ENCODE measurements at places on chromosomes 3 and 15.

- no peak for DNase-seq
Measured at GRCh38 chr3:56131974-56132590, 336.2 kb downstream of the ERC2 start.

GRCh38 chr3:59483191-59483590, 433.4 kb upstream of the CFAP20DC start:
- no peak for DNase-seq

- DNase-seq: no peak
Measured at GRCh38 chr15:71325481-71325880, 210.2 kb downstream of the THSD4 start.

- no peak for DNase-seq
Measured at GRCh38 chr3:107235193-107235927, 141.9 kb upstream of the CCDC54 start.

GRCh38 chr3:143166376-143166775, 46.8 kb downstream of the CHST2 start:
- DNase-seq: no peak

DNA sequence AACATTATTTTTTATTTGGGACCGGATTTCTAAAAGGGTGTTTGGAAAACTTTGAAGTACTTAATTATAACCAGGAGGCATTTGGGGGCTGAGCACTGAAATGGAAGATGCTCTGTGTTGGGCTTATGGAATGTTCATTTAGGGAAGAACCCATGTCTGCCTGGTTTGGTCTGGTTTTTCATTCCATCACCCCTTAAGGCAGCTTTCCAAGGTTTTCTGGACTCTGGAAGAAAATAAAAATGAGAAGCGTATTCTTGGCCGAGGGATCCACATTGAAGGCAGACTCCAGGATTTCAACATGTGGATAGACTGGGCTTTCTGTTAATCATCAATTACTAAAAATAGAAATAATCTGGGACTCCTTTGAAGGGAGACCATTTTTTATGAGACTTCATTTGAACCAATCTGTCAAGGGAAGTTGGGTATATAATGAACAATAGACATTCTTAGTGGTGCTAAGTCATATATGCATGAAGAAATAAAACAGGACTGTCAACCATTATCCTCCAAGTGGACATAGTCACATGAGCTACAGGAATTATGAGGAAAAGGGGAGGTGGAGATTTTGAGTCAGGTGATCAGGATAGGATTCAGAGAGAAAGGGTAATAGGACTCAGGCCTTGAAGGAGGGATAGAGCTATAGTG, 270.5 kb upstream of the ADAMTS9 start:
- no peak for DNase-seq

- DNase-seq: no peak
Measured at GRCh38 chr15:88799341-88799740, 3.9 kb upstream of the ACAN start.

GRCh38 chr15:77632534-77633133, at the start of gene LINGO1:
TSS of gene LINGO1 (minus strand) at chr15:77632912. CDS start at chr15:77632315, 597 bp downstream.
- DNase-seq: no peak

DNA sequence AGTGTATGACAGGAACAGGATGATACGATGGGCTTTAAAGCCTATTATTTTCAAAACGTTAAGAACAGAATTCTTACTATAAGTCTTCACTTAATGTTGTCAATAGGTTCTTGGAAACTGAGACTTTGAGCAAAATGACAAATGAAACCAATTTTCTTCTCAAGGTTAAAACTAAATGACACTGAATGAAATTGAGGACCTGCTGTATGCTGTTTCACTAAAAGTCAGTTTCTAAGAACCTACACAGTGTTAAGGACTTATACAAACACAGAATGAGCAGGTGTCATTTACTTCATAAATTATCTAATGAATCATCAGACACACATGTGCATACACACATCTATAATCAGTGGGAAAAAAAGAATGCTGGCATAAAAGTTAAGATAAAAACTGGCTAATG, 106.9 kb downstream of the RFTN1 start:
- DNase-seq: no peak

- peak; percentile 3 for DNase-seq
Measured at GRCh38 chr3:40770061-40770460, 245.3 kb downstream of the ZNF621 start.

DNA sequence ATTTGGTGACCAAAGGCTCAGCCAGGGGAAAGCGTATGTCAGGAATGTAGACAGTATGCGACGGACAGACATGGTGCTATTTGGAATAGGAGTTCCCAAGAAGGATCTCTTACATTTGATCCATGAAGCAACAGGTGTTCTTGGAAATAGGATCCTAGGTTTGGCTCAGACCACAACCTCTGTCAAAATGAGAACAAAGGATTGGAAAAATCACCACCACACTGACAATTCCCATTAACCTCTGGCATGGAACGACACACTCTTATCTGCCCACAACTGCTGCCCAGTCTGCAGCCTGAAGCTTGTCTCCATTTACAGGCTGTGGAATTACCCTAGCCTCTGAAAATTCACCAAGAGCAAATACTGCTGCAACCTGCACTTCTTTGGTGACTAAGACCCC, 33.6 kb upstream of the LRRN1 start:
- DNase-seq: no peak

- no peak for DNase-seq
Measured at GRCh38 chr15:57143511-57144078, 225.2 kb downstream of the TCF12 start.

GRCh38 chr3:2517500-2518172, 419.0 kb downstream of the CNTN4 start:
- no peak for DNase-seq

DNA sequence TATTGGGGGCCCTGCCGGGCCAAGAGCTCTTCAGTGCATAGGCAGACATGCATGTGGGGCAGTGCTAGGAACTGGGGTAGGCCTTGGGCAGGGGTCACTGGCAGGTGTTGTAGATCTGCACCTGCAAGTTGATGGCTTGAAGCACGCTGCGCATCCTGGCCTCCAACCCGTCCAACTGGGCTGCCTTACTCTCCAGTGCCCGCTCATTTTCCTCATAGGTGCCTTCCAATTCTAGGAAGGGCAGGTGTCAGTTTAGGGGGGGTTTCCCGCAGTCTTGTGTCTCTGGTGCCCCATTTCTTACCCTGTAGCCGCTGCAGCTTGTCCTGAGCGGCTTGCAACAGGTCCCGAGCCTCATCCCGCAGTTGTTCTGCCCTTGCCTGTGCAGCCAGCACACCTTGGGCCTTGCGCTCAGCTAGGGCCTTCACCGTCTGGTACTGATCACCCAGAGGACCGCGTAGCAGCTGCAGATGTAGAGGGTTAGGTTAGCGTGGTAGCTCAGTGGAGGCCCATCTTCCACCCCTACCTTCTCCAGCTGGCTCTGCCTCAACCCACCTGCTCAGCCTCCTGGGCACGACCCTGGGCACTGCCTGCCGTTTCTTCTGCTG, 611 bp upstream of the USP19 start:
- no peak for DNase-seq

- no peak for DNase-seq
Measured at GRCh38 chr3:3189102-3189727, 9.7 kb upstream of the CRBN start.

DNA sequence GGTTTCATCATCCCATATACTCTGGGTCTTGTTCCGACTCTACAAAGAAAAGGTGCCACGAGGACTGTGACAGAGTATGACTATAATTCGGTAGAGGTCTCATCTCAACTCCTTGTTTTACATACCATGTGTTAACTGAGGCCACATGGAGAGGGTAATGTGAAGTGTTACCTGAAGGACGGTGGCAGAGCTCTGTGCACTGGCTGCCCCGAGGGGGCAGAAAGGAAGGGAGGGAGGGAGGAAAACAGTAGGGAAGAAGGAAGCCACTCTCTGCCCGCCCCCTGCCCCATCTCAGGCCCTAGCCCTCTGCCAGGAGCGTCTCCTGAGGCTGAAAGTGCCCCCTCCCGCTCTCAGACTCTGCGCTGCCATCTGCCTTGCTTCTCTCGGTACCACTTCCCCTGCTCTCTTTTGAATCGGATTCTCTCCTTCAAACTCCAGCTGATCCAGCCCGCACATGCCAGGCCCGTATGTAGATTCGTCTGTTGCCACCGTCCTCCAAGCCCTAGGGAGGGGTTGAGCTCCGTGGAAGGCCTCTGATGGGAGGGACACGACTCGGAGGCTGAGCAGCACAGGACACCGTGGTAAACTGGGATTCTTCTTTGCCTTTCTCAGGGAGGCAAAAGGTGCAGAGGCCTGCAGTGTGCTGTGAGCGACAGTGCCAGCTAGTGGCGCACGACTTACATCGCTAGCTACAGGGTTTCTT, 70.5 kb upstream of the ATP10A start:
- no peak for DNase-seq

DNA sequence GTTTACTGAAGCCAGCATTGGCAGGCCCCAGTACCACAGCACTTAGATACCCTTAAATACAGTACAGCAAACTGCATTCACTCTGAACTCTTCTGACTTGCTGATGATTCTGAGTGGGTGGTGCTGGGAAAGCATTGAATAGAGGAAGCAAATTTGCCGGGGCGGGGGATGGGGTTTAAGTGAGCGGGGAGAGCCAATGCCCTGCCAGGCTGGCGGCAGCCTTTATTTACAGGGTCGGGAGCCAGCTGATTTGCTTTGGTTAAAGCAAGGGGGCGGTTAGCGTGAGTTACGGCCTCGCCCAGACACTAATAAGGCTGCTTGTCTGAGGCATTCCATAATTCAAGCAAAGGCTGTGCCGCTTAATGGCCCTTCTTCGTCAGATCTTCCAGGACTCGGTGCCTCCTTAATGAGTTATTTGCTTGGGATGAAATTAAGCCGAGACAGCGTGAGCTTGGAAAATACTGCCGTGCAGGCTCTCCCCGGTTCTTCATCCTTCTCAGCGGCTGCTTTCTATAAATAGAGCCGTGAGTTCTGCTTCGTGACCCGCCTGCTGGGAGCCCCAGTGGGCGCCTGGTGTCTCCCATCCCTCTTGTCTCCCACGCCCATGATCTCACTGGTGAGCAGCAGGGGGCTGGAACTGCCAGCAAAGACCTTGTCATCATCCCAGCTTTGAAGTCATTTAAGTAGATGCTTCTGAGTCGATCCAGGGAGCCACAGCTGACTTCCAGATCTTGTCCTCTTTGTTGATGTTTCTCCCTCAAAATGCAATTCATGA, 25.8 kb downstream of the SPSB4 start:
- no peak for DNase-seq

DNA sequence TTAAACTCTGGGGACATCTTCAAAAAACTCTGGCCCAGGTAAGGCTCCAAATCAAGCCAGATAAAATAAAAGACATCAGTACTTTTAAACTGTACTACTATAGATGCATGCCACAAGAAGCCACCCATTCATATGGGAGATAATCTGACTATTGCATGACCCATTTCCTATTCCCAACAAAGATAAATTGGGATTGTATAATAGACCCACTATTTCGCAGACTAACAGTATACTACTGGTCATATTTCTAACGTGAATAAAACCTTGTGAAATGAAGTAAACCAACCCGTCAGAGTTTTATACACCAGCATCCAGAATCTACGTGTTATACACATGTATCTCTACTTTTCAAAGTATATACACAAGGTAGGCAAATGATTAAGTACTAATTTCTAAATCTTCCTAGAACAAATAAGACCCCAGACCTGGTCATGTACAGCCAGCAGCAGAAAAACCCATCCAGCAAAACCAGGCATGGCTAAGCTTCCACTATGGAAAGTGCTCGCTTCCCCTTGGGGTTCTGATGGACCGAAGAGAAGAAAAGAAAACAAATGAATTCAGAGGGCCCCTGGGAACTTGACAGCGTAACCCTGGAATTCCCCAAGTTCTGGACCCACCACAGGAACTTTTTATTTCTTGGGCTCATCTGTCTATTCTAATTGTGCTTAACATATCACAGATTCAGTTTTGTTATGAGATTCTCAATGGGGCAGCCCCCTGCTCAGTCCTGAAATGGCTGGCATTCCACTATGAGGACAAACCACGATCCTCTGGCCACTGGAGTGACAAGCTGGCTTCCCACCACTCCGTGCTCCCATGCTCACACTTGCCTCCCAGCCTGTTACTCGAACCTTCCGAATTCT, 69.1 kb downstream of the MB21D2 start:
- DNase-seq: no peak

DNA sequence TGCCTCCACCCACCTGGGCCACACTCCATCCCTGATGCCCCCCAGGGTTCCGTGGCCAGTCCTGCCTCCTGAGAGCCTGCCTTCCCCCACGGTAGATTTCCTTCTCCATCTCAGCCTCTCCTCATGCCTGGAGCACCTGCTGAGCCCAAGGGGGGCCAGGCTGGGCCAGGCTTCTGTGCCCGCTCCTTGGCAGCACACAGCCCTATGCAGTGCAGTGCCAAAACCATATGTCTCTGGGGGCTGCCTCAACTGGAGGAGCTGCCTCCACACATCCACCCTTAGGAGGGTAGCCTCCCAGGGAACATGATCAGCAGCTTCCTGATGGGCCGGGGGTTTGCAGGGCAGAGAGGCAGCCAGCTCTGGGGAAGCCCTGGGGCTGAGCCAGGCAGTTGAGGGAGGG, 24.6 kb upstream of the GATA2 start:
- no peak for DNase-seq

DNA sequence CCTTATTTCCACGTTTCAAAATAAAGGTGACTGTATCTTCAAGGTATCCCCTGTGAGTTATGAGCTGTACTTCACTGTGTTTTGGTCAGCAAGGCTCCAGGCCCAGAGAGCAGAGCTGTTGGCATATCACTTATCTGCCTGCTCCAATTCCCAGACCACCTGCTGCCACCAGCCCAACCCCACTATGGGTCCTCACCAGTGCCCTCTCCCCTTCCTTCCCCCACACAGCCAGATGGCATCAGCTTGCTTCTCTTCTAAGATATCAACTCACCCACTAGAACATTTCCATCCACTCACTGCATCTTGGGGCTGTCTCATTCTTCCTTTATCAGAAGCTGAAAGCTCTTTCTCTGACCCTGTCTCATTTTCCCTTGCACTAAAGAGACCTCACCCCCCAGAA, 136.9 kb upstream of the EIF1B start:
- DNase-seq: no peak

GRCh38 chr3:16633948-16634347, 28.7 kb upstream of the DAZL start:
- no peak for DNase-seq

- no peak for DNase-seq
Measured at GRCh38 chr3:128485282-128486204, 7.5 kb downstream of the GATA2 start.

- no peak for DNase-seq
Measured at GRCh38 chr15:35358824-35359223, 187.1 kb downstream of the DPH6 start.

DNA sequence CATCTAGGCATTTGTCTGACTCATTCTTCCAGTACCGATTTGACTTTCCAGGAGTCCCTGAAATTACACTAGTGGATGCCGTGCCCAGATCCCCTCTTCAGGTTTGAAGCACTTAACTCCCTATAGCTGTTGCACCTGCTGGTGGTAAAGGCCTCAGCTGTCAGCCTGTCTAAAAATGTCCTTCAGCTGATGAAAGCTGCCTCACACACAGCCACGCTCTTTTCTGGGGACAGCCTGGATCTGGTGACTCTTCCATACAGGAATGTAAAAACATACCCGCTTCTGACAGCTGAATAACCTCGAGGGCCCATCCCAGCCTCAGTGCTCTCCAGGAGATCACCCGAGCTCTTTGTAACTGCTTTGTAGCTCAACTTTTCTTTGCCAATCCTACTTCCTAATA, 534.1 kb upstream of the GRM7 start:
- DNase-seq: no peak

GRCh38 chr3:71537211-71537611, 46.3 kb downstream of the FOXP1 start:
- peak; percentile 95 for DNase-seq

GRCh38 chr3:194637541-194638400, 4.6 kb upstream of the TMEM44 start:
- no peak for DNase-seq

- DNase-seq: no peak
Measured at GRCh38 chr3:9782770-9783169, 9.5 kb downstream of the TADA3 start.

- DNase-seq: no peak
Measured at GRCh38 chr15:46408312-46408711, 773.5 kb downstream of the SQOR start.
